Activated CD4-positive, alpha-beta T cell treated with anti-CD3 and anti-CD28 coated beads for 36 hours (primary cell): ENCODE measurements at places on chromosomes 3 and 15. TPM values are rescaled to one million over a fixed set of nuclear protein-coding genes. Genes with fewer than 3 reads are reported as not detected.

Gene KY
- not detected for total RNA-seq

Gene GP5
- total RNA-seq: 0.37 TPM

Gene FAM98B
- total RNA-seq: 54.2 TPM

GRCh38 chr3:14497321-14497720 is 42.8 kb downstream of the GRIP2 start:
- H3K4me3 ChIP-seq: no peak overlapping the region
- H3K36me3 ChIP-seq: no peaks in the 10 kb centered on the region
- H3K4me1 ChIP-seq: no peaks in the 10 kb centered on the region
- peaks cover 5% of the 10 kb centered on the region for H3K27me3 ChIP-seq

DNA sequence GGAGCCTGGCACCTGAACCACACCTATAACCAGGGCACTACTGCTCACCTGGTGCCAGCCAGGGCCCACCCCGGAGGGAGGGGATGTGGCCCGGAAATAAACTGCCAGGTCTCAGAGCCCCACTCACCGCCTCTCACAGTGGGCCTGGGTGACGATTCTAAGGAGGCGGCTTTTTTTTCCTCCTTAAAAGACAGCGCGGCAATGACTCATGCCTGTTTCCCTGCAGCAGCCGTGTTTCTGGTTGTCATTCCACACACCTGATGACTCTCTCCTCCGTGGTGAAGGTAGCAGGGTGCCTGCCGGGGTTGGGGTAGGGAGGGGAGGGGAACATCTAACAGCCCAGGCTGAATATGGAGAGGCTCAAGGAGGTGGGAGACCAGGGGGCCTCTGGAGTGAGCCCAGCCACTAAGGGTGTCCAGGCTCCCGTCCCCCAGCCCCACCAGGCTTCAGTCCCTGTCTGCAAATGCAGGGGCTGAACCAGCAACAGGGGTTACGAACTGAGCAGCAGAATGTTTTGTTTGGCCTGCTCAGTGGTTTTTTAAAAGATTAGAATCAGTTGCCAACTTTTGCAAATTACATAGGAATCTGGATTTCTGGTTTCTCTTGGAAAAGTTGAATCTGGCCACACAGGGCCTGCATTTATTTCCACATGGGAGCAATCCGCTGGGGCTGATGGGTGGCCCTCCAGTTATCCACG is 127.3 kb upstream of the LINGO1 start:
- H3K36me3 ChIP-seq: no peaks in the 10 kb centered on the region
- no peak overlapping the region for H3K27ac ChIP-seq
- DNase-seq: no peak

DNA sequence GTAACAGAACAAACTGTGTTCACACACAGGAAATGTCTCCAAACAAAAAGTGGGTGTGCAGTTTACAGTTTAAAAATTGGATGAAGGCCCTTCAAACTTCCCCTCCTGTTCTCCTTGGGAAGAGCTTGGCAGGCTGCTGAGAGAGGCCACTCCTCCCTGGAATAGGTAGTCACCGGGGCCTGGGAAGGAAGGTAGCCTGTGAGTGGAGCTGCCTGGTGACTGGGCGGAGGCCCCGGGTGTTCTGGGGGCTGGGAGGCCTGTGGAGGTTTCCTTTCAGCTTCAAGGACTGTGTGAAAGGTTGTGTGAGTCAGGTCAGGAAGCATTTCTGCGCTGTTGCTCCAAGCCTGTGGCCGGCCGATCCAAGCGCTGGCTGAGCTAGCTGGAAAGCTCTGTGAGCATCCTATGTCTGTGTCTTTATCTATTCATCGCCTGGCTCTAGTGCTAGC is 14.1 kb downstream of the SLCO3A1 start:
- no peaks in the 10 kb centered on the region for H3K36me3 ChIP-seq
- H3K27ac ChIP-seq: no peak overlapping the region
- no peaks in the 10 kb centered on the region for H3K27me3 ChIP-seq
- DNase-seq: peak; percentile 31

Gene IL5RA
- total RNA-seq: 0.28 TPM

- peaks cover 2% of the 10 kb centered on the region for H3K4me1 ChIP-seq
- H3K27ac ChIP-seq: no peak overlapping the region
- H3K36me3 ChIP-seq: no peaks in the 10 kb centered on the region
- no peaks in the 10 kb centered on the region for H3K27me3 ChIP-seq
- no peak overlapping the region for H3K4me3 ChIP-seq
Measured at GRCh38 chr3:129651435-129652202, 45.1 kb upstream of the PLXND1 start.

GRCh38 chr3:150013801-150014200 is 43.1 kb upstream of the PFN2 start:
- no peaks in the 10 kb centered on the region for H3K36me3 ChIP-seq
- no peak overlapping the region for H3K4me3 ChIP-seq
- no peaks in the 10 kb centered on the region for H3K4me1 ChIP-seq
- H3K27me3 ChIP-seq: peaks cover 8% of the 10 kb centered on the region
- H3K27ac ChIP-seq: no peak overlapping the region

DNA sequence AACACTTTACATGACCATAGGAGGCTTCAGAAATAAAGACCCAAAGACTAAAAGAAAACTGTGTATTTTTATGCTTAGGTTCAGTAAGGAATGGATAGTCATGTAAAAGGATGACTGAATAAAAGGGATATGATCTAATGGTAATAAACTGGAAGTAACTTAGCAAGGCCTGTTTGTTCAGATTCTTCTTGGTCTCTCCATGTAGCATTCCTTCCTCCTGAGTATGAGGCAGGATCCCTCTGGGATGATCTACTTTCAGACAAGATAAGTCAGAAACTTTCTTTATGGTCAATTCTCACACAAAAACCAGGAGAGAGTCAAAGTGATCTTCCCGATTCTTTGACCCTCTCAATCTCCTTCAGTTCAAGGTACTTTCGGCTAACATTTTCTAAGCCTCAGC is 340.8 kb upstream of the DCBLD2 start:
- DNase-seq: no peak
- no peak overlapping the region for H3K27ac ChIP-seq
- no peaks in the 10 kb centered on the region for H3K27me3 ChIP-seq
- H3K4me3 ChIP-seq: no peak overlapping the region

DNA sequence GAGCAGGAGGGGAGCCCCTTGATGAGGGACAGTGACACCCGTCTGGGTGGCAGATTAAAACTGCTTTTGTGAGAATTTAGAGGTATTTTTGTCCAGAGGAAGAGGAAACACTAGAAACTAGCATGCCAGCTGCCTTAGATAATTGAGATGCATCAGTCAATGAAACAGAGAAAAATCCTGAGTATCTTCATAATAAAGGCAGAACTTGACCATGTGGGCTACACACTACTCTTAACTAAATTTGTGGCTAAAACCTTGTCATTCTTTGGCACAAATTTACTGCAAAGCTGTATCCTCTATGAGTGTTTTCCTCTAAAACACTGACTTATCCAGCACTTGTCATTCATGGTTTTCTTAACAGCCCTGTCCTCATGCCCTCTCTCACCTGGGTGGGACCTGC is 259.7 kb upstream of the TPM1 start:
- H3K36me3 ChIP-seq: no peaks in the 10 kb centered on the region
- no peak for DNase-seq
- no peak overlapping the region for H3K4me3 ChIP-seq
- no peaks in the 10 kb centered on the region for H3K4me1 ChIP-seq
- no peaks in the 10 kb centered on the region for H3K27me3 ChIP-seq
- H3K27ac ChIP-seq: no peak overlapping the region

Gene SSUH2
- 0.09 TPM for total RNA-seq

Gene NANOGP8
- total RNA-seq: not detected

Gene SMAD6
- total RNA-seq: 0.23 TPM

- peaks cover 60% of the 10 kb centered on the region for H3K4me1 ChIP-seq
- no peak overlapping the region for H3K4me3 ChIP-seq
- H3K27ac ChIP-seq: no peak overlapping the region
- DNase-seq: no peak
- H3K36me3 ChIP-seq: peaks cover 9% of the 10 kb centered on the region
Measured at GRCh38 chr3:23859012-23859743, 53.4 kb downstream of the UBE2E1 start.

Gene ONECUT1
- total RNA-seq: not detected

- no peaks in the 10 kb centered on the region for H3K36me3 ChIP-seq
- peaks cover 15% of the 10 kb centered on the region for H3K27me3 ChIP-seq
- no peak overlapping the region for H3K4me3 ChIP-seq
Measured at GRCh38 chr3:98331329-98331728, 22.3 kb upstream of the OR5K4 start.

- no peaks in the 10 kb centered on the region for H3K36me3 ChIP-seq
- no peak overlapping the region for H3K4me3 ChIP-seq
- DNase-seq: no peak
Measured at GRCh38 chr3:37181756-37182155, 7.4 kb upstream of the LRRFIP2 start.

- H3K4me1 ChIP-seq: peaks cover 3% of the 10 kb centered on the region
- no peak overlapping the region for H3K4me3 ChIP-seq
- H3K27me3 ChIP-seq: peaks cover 10% of the 10 kb centered on the region
- no peaks in the 10 kb centered on the region for H3K36me3 ChIP-seq
Measured at GRCh38 chr15:66105286-66106265, 148.0 kb downstream of the MEGF11 start.

Gene ISL2
- not detected for total RNA-seq

DNA sequence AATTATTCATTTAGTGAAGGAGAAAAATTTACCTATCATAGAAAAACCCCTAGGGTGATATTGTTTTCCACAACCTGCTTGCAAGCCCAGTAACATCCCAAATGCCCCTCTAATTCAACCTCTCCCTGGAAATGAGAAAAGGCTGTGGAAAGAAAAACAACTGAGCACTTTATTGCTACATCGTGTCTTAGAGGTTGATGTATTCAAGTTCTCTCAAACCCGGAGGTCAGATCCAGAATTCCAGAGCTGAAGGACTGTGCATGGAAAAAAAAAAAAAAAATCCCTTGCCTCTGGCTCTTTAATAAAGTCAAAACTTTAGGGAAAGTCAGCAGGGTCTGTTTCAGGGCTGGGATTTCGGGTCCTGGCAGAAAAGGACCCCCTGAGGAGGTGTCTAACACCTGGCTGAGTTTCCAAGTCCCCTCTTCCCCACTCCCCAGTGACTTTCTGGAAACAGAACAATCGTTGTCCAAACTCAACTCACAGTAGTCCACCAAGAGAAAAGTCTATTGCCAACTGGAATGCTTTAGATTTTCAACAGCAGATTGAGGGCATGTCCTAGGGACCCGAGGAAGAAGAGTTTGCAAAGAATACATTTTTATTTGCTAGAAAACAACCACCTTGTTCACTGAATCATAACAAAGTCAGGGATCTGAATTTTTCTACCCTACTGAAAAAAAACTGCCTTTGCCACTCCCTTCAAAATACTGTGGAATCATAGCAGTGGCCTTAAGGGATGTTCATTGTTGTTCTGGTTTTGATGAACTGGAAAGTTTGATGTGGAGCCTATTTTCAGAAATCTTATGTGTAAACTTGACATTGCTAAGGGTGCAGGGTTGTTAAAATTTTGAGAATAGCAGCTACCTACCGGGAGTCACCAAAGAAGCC is 207.5 kb upstream of the ADAMTS9 start:
- no peaks in the 10 kb centered on the region for H3K36me3 ChIP-seq
- no peak overlapping the region for H3K27ac ChIP-seq
- no peaks in the 10 kb centered on the region for H3K27me3 ChIP-seq
- H3K4me3 ChIP-seq: no peak overlapping the region

DNA sequence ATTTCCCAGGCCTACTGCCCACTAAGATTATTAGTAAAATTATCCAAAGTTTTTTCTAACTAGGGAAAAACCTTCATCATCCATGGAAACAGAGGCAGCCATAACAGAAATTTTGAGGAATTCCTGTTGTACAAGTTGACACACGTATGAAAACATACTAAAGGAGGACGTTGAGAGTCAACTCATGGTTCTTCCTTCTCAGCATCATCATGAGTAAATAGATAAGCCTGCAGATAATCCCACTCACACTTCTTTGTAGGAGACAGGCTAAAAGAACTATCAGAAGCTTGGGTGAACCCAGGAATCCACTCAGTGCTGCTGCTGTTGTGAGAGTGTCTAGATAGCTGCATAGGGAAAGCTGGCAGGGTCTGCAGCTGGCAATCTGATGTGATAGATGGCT is 694.8 kb upstream of the NR2F2 start:
- DNase-seq: no peak
- H3K4me3 ChIP-seq: no peak overlapping the region
- peaks cover 8% of the 10 kb centered on the region for H3K27me3 ChIP-seq
- no peak overlapping the region for H3K27ac ChIP-seq
- no peaks in the 10 kb centered on the region for H3K36me3 ChIP-seq

DNA sequence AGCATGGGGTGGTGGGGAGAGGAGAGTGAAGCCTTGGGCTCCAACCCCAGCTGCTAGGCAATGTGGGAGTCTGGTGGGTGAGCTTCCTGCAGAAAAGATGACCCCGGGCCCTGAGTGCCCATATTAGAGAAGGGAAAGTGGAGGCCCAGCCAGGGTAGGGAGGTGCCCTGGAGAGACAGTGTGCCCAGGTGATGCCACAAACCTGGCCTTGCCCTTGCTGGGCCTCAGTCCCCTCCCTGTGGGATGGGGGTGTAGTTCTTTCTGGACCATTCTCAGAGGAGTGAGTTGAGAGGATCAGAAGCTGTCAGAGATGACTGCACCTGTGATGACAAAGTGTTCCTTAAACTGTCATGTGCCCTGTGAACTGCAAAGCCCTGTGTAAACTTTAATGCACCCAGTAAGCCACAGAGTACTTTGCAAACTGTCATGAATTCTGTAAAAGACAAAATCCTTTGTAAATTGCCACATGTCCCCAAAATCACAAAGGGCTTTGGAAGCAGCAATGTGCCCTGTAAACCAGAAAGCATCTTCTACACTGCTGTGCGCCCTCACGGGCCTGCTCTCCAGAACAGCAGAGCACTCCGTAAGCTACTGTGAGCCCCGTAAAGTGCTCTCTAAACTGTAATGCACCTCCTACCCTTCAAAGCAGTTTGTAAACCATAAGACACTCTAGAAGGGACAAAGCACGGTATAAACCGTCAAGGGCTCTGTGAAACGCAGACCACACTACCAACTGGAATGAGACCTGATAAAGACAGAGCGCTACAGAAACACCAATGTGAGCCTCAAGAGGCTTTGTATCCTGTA is 51.3 kb upstream of the FGD5 start:
- no peaks in the 10 kb centered on the region for H3K4me1 ChIP-seq
- DNase-seq: no peak
- no peaks in the 10 kb centered on the region for H3K27me3 ChIP-seq
- no peak overlapping the region for H3K4me3 ChIP-seq
- H3K36me3 ChIP-seq: no peaks in the 10 kb centered on the region

Gene ANO10
- total RNA-seq: 9.4 TPM

DNA sequence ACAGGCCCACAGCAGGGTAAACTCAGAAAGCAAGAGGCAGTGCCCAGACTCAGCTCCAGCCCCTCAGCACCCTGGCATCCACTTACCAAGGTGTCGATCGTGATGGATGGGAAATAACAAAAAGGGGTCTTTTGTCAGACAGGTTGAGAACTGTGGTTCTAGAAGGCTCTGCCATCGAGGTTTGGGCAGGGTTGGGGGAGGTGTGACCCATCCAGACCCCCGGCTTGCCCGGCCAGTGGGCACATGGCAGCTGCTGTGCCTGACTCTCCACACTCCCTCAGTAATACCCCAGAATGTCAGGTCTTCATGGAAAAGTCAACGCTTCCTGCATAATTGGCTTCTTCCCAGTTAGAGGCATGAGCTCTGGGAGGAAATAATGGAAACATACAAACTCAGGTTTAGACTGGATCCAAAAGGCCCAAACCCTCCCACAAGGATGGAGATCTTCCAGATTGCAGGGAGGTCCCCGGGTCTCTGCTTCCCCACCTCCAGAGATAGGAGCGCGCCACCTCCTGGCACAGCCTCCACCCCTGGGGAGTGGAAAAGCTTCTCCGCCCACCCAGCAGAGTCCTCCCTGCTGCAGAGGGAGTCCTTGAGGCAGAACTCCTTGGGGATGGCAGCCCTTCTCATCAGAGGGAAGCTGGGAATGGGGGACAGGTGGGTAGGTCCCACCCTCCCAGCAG is 149.8 kb upstream of the IQSEC1 start:
- DNase-seq: no peak
- H3K27ac ChIP-seq: no peak overlapping the region
- H3K4me3 ChIP-seq: no peak overlapping the region
- no peaks in the 10 kb centered on the region for H3K27me3 ChIP-seq
- no peaks in the 10 kb centered on the region for H3K4me1 ChIP-seq
